NCI-H524 treated with DMSO at 0.1 percent for 48 hours (cell line): ENCODE measurements at places on chromosomes 16 and 17.

DNA sequence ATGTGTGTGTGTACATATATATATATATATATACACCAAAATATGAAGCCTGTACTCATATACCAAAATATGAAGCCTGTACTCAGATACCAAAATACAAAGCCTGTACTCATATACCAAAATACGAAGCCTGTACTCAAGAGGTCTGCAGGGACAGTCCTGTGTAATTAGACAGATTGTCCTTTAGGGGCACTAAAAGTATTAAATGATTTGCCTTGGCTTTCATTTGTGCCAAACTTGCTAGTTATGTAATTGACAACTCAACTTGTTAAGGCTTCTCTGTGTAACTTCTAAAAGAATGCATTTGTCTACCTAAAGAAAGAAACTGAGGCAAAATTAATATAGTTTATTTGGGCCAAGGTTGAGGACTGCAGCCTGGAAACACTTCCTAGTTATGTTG is 30.8 kb upstream of the DHX40 start:
- no peak for DNase-seq

DNA sequence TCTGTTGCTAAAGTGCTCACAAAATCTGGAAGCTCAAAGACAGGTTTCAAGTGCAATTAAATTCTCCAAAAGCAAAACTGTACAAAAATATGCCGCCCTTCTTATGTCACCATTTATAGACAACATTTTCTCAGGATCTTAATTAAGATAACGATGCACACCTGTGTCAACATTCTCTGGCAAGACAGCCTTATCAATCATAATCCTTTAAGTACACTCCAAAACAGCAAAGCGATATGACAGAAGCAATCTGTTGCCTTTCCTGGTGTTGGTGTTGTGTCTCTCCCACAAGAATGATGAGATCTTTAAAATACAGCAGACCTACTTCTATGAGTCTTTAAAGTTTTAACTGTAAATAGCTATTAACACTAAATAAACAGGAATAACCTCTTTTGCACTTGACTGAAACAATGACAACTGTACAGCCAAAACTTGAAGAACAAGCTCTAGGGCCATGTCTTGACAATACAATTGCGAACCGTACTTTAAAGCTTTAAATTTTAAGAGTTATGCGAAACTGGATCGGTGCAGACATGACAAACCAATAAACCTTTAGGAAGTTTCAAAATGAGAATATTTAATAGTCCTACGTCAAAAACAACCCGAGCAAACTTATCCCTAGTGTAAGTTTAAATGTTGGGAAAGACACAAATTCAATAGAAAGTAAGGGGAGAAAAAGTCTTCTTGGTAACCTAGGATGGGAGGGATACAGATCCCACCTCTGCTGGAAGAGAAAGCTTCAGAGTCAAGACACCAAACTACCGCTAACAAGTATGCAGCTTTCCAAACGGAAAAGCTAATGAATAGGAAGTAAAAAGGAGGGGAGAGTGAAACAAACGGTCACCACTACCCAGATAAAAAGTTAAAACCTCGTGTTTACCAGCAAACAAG is 3.3 kb upstream of the IRX5 start:
- DNase-seq, result peak; percentile 62

DNA sequence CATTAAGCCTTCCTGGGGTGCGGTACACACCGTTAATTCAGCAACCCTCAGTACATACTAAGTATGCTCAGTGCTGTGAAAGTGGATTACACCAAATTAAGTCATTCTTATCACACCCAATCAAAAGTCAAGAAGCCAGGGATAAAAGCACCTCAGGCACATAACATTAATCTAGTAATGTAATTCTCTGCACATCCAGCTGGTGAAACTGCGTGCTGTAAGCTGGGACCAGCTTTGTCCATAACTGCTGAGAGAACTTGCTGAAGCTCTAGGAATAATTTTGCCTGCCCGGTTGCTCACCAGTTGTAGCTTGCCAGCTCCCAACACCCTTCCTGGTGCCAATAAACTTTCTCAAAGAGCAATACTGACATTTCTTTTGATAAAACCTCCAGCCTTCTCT is 44.9 kb downstream of the SLC47A1 start:
- DNase-seq, result peak; percentile 84

DNA sequence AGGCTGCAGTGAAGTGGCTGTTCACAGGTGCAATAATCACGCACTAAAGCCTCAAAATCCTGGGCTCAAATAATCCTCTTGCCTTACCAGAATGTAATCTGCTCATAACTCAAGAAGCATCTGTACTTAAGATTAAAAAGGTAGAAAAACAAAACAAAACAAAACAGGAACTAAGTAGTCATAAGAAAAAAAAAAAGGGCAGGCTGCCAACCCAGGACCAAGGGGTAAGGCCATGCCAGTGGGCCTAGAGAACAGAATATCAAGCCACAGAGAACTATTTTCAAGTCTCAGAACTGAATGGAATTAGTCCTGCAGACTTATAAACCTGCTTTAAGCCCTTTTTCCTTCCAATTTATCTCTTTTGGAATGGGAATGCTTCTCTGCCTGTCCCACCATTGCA is 64.8 kb upstream of the TBC1D3K start:
- no peak for DNase-seq

DNA sequence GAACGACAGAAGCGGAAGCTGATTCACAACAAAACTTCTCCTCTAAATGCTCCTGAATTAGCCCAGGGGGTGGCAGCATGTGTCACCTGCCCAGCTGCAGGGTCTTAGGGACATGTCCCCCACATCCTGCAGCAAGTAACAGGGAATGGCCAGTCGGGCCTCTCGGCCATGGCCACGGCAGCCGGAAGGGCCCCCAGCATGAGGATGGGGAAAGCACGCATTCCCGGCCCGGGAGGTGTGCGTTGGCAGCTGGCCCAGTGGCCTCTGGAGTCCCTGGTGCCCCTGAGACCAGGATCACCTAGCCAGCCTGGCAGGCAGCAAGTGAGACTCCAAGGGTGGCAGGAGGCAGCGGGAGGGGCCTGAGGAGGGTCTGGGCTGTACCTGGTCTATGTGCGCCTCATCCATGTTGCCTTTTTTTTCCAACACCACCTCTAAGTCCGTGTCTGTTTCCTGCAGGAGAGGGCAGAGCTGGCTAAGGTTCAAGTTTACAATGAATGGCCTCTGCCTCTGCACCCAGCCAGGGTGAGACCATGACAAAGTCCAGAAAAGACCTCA is 7.0 kb downstream of the KNOP1 start:
- DNase-seq, result no peak

- peak; percentile 92 for DNase-seq
These were observed 3.5 kb upstream of the CDC27 start for GRCh38 chr17:47192554-47192953.

DNA sequence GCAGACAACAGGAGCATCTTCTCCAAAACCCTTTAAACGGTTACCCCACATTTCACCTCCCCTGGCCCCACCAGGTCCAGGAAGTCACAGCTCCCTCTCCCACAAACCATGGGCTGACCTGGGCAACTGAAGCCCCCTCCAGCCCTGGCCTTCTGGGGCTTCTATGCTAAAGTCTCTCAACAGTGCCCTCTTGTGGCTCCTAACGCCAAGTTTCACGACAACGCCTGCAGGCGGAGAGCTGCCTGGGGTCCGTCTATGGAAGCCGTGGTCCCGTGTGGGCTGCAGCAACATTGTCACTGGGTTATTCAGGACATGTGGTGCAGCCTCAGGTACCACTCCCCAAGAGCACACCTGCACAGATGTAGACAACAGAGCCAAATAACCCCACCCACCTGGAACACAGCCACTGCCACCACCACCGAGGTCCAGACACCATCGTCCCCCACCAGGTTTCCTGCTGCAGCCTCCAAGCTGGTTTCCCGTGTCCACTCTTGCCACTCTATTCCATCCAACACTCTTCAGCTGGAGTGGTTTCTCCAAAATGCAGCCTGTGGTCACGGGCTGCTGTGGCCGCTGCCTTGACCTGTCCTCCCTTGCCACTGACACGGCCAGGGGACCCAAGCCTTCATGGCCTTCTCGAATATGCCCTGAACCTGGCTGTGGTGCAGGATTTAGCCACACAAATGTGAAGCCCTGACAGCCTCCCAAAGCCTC is 19.1 kb downstream of the C16orf95 start:
- DNase-seq, result no peak

- DNase-seq, result no peak
These were observed 33.1 kb upstream of the LCMT1 start for GRCh38 chr16:25078386-25078978.

DNA sequence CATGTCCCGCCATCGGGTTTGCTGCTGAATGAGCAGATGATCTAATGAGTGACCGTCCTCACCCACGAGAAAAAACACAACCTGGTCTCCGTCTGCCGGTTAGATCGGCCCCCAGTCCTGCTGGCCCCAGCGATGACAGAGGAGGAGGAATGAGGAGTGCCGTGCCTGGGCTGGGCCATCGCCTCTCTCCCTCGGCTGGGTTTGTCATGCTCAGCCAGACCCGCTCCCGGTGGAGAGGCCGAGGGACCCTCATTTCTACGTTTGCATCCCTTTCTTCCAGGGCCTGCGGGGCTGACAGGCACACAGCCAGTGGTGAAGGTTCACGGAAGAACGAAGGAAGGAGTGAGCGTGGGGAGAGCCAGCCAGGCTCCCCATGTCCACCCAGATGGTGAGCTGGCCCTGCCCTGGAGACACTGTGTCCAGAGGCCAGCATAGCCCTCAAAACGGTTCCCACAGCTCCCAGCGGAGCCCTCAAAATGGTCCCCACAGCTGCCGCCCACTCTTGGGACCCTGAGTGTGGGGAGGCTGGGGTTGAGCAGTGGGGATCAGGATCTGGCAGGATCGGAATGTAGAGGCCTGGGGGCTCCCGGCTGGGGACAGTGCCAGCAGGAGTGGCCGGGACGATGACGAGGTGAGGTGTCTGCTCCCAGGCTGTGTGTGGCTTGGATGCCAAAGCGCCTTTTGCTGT is 23.9 kb downstream of the CBFA2T3 start:
- DNase-seq, result no peak

GRCh38 chr17:41013181-41013580 is 4.3 kb upstream of the KRTAP3-1 start:
- DNase-seq, result no peak

- DNase-seq, result peak; percentile 39
These were observed 88.4 kb downstream of the CDH13 start for GRCh38 chr16:82715160-82715559.

DNA sequence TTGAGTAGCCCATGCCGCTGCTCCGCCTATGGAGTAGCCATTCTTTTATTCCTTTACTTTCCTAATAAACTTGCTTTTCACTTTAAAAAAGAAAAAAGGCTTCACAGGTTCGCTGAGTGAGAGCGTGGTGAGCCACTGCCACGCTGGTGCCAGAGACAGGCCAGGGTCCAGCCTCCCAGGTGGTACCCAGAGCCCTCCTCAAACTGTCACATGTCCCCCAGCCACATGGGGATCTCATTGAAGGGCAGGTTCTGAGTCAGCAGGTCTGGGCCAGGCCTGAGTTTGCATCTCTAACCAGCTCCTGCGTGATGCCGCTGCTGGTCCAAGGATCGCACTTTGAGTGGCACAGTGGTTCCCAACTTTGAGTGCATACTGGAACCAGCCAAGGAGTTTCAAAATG is 36.2 kb downstream of the RBFOX3 start:
- no peak for DNase-seq
